ENCODE measurements at places on chromosomes 13 and 19.

- no peak for DNase-seq
These were observed 5.3 kb upstream of the NRTN start for GRCh38 chr19:5799247-5800241.

DNA sequence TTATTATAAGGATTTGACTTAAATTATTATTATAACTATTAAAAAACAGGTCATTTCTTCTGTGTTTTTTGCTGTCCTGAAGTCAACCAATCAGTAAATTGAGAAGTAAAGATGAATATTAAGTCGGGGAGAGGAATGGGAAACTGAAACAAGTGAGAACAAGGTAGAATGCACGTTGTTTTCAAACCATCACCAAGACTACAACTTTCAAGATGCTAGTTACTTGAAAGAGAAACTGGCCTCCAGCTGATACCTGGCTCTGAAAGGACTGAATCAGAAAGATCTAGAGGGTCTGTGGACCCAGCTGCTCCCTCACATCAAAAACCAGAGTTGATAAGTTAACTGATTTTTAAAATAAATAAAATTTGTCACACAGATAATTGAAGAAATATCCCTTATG is 1301.5 kb upstream of the ATXN8OS start:
- no peak for DNase-seq

DNA sequence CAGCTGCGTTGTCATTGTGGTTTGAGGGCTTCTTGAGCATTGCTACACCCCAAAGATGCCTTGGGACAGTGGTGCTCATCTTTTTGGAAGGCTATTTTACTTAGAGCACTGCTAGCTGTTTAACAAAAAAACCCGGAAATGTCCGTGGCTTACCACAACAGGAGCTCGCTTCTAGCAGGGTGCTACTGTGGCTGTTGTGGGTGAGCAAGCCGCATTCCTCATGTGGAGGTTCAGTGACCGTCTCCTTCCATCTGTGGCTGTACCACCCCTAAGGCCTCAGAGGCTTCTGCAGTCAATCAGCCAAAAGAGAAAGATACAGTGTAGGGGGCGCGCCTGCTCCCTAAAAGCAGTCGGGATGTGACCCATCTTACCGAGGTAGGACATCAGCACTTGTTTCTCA is 1004.2 kb downstream of the UQCRFS1 start:
- no peak for DNase-seq

GRCh38 chr19:41967054-41967783 is 8.1 kb upstream of the RABAC1 start:
- DNase-seq: no peak

DNA sequence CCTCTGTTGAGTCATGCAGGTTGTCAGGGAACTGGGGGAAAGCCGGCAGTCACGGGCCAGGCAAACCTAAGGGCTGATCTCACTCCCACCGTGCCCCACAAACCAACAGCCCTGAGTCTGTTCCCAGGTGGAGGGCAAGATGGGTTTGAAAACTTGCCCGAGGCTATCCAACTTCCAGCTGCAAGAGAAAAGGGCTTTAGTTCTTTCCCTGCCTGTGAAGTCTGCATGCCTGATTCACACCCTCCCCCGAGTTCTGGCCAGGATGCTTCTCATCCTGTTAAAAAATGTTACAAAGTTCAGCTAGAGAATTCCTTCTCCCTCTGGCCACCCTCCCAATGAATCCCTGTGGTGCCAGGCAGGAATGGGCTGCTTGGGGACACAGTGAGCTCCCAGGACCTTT is 33.1 kb downstream of the MYO16 start:
- DNase-seq: no peak

GRCh38 chr19:57947088-57947418 is 453 bp downstream of the ZNF256 start:
- DNase-seq: no peak

DNA sequence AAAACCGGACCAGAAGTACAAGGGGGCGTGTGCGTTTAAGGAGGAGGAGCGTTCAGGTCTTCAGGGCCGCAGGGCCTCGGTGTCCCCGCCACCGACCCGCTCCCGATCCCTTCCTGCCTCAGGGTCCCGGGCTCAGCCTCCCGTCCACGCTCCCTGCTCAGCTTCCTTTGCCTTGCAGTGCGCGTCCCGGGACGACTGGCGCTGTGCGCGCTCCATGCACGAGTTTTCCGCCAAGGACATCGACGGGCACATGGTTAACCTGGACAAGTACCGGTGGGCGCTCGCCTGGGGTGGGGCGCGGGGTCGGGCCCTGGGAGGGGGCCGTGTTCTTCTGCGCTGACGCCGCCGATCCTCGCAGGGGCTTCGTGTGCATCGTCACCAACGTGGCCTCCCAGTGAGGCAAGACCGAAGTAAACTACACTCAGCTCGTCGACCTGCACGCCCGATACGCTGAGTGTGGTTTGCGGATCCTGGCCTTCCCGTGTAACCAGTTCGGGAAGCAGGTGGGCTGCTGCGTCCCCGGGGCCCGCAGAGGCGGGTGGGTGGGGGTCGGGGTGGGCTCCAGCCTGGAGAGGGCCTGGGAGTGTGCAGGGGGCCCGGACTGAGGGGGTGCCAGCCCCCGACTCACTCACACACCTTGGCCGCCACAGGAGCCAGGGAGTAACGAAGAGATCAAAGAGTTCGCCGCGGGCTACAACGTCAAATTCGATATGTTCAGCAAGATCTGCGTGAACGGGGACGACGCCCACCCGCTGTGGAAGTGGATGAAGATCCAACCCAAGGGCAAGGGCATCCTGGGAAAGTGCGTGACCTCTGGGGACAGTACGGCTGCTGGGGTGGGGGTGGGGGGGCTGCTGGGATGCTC is 1.4 kb downstream of the GPX4 start:
- DNase-seq: no peak

DNA sequence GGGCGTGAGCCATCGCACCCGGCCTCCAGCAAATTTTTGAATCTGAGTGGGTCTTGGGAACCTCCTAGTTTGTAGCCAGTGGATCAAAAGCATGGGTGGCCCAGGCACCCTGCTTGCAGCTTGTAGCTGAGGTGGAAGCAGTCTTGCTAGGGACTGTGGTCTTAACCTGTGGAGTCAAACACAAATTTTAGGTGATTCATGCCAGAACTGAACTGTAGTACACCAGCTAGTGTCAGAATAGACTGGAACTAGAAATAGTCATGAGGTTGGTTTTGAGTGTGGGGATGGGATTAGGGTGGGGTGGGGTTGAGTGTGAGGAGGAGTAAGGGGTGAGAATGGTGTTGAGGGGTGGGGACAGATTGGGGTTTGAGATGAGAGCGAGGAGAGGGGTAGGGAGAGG is 5.8 kb downstream of the LIM2 start:
- DNase-seq: no peak

- DNase-seq: no peak
These were observed 9.2 kb downstream of the FGF14 start for GRCh38 chr13:102392481-102393209.

GRCh38 chr13:79533781-79534400 is 52.9 kb downstream of the NDFIP2 start:
- no peak for DNase-seq

GRCh38 chr19:58511353-58512208 is at the start of gene SLC27A5:
SLC27A5 (minus strand) TSS chr19:58511992; CDS start chr19:58511955, 37 bp downstream.
- DNase-seq: no peak

DNA sequence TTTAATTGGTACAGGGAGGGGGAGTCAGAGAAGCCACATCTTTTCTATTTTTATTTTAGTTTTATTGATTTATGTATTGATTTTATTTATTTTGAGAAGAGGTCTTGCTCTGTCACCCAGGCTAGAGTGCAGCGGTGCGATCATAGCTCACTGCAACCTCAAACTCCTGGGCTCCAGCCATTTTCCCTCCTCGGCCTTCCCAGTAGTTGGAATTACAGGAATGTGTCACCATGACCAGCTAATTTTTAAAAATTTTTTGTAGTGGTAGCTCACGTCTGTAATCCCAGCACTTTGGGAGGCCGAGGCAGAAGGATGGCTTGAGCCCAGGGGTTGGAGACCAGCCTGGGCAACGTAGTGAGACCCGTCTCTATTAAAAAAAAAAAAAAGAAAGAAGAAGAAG is 4.1 kb downstream of the IL27RA start:
- no peak for DNase-seq

DNA sequence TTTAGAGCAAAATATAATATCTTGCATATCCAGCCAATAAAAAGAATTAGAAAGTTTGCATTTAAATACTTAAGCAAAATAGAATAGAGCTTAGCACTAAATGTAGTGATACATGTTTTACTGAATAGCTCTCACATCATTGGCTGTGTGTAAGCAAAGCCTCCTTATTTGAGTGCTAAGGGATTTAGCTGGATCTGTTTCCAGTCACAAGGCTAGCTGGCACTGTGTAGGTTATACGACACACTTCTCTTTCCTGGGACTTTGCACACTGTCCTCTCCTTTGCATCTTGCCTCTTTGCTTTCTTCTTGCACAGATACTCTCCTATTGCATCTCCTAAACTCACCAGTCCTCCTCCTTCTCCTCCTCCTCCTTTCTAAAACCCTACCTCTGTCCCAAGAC is 423.8 kb downstream of the KLF5 start:
- no peak for DNase-seq

DNA sequence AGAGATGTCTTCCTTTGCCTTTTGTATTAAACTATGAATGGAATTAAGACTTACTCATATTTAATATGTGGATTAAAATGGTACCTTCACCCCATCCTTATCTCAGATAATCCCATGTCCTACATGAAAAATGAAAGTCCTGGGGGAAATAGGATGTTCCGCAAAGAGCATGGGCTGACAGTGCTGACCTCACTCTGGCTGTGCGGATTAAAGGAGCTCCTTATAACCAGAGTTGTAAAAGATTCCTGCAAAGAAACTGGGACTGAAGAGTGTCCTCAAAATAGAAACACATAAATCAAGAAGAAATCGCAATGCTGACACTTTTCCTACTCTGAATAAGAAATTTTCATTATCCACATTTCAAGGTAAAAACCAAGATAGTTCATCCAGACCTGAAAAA is 384.5 kb downstream of the LIG4 start:
- no peak for DNase-seq
